ENCODE measurements at places on chromosomes 16 and 17. TPM values are rescaled to one million over a fixed set of nuclear protein-coding genes. Genes with fewer than 3 reads are reported as not detected.

GRCh38 chr17:17570140-17570797 is 21.2 kb downstream of the PEMT start:
- no peak overlapping the region for H3K4me3 ChIP-seq
- no peaks in the 10 kb centered on the region for H3K36me3 ChIP-seq
- no peak overlapping the region for H3K27ac ChIP-seq

DNA sequence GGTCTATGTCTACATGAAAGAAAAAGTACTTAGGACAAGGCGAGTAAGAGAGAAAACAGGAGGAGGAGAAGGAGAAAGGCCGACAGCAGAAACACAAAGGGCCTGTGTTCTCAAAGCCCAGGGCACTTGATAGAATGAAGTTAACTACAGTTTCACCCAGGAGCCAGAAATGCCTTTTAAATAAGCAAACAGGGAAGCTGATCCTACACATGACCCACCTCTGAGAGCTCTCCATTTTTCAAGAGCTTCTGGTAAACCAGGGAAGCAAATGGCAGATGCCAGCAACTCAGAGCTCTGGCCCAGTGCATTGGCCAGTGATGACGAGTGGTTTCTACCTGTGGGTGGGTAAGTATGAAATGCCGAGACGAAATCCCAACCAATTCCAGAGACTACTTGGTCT is 163.4 kb downstream of the ZFHX3 start:
- DNase-seq: no peak
- H3K27me3 ChIP-seq: no peaks in the 10 kb centered on the region
- peak overlapping the region; percentile 58 for H3K27ac ChIP-seq
- H3K36me3 ChIP-seq: peaks cover 47% of the 10 kb centered on the region
- H3K4me1 ChIP-seq: peaks cover 62% of the 10 kb centered on the region

Gene LGALS9B
- total RNA-seq: not detected

Gene HOXB1
- not detected for total RNA-seq

Gene NT5C
- total RNA-seq: 31.2 TPM

Gene CCL13
- total RNA-seq: not detected

- no peak overlapping the region for H3K27ac ChIP-seq
- no peak overlapping the region for H3K4me3 ChIP-seq
- peaks cover 15% of the 10 kb centered on the region for H3K4me1 ChIP-seq
- H3K27me3 ChIP-seq: no peaks in the 10 kb centered on the region
Observed at GRCh38 chr17:37518826-37519225, 29.1 kb downstream of the DUSP14 start.

DNA sequence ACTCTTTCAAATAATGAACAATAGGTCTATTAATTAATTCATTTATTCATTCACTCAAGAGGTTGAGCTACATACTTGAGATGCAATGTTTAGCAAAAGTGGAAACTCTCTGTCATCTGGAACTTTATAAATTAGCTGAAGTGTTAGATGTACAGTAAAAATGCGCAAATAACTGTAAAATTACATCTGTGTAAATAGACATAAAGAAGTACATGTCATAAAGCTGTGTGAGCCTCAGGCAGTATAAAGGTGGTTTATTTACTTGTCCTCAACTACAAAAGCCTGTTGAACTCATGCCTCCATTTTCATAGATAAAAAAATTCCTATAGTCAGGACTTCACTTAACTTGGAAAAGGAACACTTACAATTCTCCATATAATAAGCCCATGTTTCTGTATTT is 343.1 kb downstream of the CDH11 start:
- no peaks in the 10 kb centered on the region for H3K4me1 ChIP-seq
- H3K27ac ChIP-seq: no peak overlapping the region
- no peaks in the 10 kb centered on the region for H3K27me3 ChIP-seq
- DNase-seq: no peak

DNA sequence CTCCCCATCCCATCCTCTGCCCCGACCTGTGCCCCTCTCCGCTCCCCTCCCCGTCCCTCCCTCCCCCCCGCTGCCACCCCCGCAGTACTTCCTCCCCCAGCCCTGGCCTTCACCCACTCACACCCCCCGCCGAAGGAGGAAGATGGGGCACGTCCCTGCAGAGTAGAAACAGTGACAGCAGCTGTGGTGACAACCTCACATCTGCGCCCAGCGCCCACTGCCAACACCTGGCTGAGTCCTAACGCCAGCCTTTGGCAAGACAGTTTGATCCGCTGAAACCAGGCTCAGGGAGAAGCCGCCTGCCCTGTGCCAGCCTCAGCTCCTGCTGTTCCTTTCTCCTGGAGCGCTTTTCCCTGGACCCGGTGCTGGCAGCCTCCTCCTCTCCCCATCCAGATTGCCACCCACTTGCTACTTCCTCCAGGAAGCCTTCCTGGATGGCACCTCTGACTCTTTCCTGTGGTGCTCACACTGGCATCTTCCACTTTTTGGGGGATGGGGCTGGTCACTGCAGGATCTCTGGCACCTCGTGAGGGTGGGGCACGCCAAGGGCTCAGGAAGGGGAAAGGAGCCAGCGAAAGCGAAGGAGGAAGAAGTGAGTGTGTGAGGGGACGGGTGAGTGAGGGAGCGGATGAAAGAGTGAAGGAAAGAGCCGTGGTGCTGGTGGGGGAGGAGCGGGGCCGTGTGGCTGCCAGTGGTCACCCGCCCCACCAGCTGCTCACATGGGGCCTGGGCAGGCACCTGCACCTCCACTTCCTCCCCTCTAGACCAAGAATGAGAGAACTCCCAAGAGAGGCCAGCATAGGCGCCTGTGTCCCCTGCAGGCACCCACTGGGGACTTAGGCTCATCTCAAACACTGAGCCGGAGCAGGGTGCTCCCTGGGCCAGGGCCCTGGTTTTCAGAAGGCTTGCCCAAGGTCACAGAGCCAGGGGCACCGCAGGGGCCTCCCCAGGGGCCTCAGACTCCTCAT is 27.0 kb downstream of the ZFPM1 start:
- DNase-seq: no peak
- no peaks in the 10 kb centered on the region for H3K27me3 ChIP-seq
- H3K27ac ChIP-seq: no peak overlapping the region
- H3K4me3 ChIP-seq: no peak overlapping the region
- H3K4me1 ChIP-seq: peaks cover 7% of the 10 kb centered on the region

Gene CSNK2A2
- total RNA-seq: 70.8 TPM

DNA sequence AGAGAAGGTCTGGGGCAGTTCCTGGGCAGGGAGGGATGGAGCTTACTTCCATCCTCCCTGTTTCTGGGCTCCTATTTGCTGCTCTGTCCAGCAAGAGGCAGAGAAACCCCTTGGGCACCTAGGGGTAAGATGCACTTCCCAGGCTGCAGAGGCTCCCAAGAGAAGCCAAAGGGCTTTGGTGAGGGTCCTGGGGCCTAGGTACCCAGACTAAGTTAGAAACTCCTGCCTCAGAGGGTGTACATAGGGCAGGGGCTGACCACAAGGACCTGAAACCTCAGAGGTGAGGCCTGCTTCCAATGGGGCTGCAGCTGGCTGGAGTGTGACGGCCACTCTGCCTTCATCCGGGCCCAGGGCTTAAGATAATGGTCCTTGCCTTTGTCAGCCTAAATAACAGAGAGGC is 1.6 kb upstream of the ARMC7 start:
- H3K27ac ChIP-seq: no peak overlapping the region
- H3K36me3 ChIP-seq: peaks cover 2% of the 10 kb centered on the region
- no peaks in the 10 kb centered on the region for H3K27me3 ChIP-seq
- peaks cover 19% of the 10 kb centered on the region for H3K4me1 ChIP-seq

Gene IQCK
- total RNA-seq: 3.8 TPM

DNA sequence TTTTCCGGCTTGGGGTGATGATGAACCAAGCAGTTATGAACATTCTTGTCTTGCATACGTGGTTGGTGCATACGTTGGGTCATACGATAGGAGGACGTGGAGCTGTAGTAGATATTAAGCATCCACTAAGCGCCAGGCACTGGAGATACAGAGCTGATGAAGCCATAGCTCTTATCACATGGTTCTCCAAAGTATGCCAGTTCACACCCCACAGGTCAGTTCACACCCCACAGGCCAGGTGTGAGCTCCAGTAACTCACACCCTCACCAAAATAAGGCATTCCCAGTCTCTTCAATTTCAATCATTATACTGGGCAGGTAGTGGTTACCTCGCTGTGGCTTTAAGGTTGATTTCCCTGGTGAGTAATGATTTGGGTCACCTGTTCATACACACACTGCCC is 335.5 kb downstream of the FOXL1 start:
- no peaks in the 10 kb centered on the region for H3K36me3 ChIP-seq
- H3K4me3 ChIP-seq: no peak overlapping the region
- H3K27ac ChIP-seq: no peak overlapping the region
- H3K27me3 ChIP-seq: no peaks in the 10 kb centered on the region

All from chondrocyte (in vitro differentiated cells).